ENCODE measurements at places on chromosomes 1 and 21. TPM values are rescaled to one million over a fixed set of nuclear protein-coding genes. Genes with fewer than 3 reads are reported as not detected.
A peak's percentile ranks its signal among the peaks of the same experiment; 100 is the strongest.

The AGT gene
- 0.39 TPM for polyA plus RNA-seq

The PGLYRP3 gene
- polyA plus RNA-seq: not detected

GRCh38 chr1:147820761-147821297 lies 60.4 kb upstream of the GJA5 start:
- H3K4me1 ChIP-seq: no peaks in the 10 kb centered on the region
- H3K4me3 ChIP-seq: no peak overlapping the region
- no peak for DNase-seq
- no peaks in the 10 kb centered on the region for H3K27me3 ChIP-seq
- no peaks in the 10 kb centered on the region for H3K36me3 ChIP-seq
- no peak overlapping the region for H3K27ac ChIP-seq

GRCh38 chr21:21373969-21374368 lies 375.8 kb downstream of the NCAM2 start:
- no peaks in the 10 kb centered on the region for H3K4me1 ChIP-seq
- no peak overlapping the region for H3K27ac ChIP-seq
- no peaks in the 10 kb centered on the region for H3K36me3 ChIP-seq
- H3K4me3 ChIP-seq: no peak overlapping the region
- no peaks in the 10 kb centered on the region for H3K27me3 ChIP-seq
- no peak for DNase-seq

The CFHR5 gene
- polyA plus RNA-seq: not detected

The GRIK1 gene
- not detected for polyA plus RNA-seq

The CCDC181 gene
- polyA plus RNA-seq: 1.2 TPM

The LRRC39 gene
- 1.6 TPM for polyA plus RNA-seq

DNA sequence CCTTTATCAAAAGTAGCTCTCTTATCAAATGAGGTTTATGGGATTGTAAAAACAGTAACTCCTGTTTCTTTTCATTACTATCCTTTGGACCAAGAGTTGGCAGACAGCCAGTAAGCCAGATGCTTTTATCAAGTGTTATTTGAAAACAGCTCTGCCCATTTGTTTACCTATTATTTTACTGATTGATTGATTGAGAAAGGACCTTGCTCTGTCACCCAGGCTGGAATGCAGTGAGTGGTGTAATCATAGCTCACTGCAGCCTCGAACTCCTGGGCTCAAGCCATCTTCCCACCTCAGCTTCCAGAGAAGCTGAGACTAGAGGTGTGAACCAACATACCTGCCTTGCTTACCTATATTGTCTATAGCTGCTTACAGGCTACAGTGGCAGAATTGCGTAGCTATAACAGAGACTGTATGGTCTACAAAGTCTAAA lies 3.6 kb downstream of the PRKAB2 start:
- H3K4me3 ChIP-seq: no peak overlapping the region
- peaks cover 27% of the 10 kb centered on the region for H3K36me3 ChIP-seq
- peak overlapping the region; percentile 29 for H3K27ac ChIP-seq
- H3K4me1 ChIP-seq: peaks cover 28% of the 10 kb centered on the region

DNA sequence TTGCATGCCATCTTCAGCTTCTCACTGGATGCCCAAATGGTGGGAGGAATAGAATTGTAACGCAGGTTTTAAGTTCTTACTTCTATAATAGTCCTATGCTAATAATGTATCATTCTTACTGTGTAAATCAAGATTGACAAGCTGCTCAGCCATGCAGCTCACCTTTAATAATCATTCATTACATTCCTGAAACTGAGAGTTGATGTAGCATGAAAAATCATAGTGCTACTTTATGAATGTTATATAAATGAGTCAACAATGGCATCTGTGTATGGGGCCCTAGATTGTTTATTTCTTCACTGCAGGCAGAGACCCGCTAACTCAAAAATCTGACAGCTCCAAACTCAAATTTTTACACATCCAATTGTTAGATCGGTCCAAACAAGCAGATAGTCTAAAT lies 34.4 kb downstream of the FH start:
- no peaks in the 10 kb centered on the region for H3K36me3 ChIP-seq
- H3K4me1 ChIP-seq: no peaks in the 10 kb centered on the region
- H3K4me3 ChIP-seq: no peak overlapping the region
- DNase-seq: no peak
- H3K27me3 ChIP-seq: no peaks in the 10 kb centered on the region

DNA sequence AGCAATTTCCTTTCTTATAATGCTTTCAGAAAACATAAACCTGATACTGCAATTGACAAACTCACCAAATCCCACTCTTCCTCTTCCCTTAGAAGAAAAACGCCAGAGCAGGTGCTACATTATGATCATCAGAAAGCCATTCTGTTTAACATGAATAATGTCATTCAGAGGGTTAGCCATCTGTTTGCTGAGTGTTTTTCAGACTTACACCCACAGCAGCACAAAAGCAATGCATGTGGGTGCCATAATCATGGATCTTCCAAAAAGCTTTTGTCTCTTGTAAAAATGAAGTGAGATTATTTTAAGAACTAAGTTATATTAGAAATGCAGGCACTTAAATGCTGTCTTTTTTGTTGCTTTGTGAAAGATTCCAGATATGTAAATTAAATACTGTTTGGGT lies 204.6 kb upstream of the TMPRSS15 start:
- no peaks in the 10 kb centered on the region for H3K27me3 ChIP-seq
- no peak overlapping the region for H3K4me3 ChIP-seq
- no peak overlapping the region for H3K27ac ChIP-seq

The PAX7 gene
- polyA plus RNA-seq: not detected

- no peaks in the 10 kb centered on the region for H3K36me3 ChIP-seq
- no peaks in the 10 kb centered on the region for H3K4me1 ChIP-seq
- no peak for DNase-seq
- no peak overlapping the region for H3K27ac ChIP-seq
- H3K27me3 ChIP-seq: no peaks in the 10 kb centered on the region
- no peak overlapping the region for H3K4me3 ChIP-seq
Measured at GRCh38 chr1:177907000-177907399, 62.9 kb downstream of the SEC16B start.

The VANGL2 gene
- polyA plus RNA-seq: 17.5 TPM

DNA sequence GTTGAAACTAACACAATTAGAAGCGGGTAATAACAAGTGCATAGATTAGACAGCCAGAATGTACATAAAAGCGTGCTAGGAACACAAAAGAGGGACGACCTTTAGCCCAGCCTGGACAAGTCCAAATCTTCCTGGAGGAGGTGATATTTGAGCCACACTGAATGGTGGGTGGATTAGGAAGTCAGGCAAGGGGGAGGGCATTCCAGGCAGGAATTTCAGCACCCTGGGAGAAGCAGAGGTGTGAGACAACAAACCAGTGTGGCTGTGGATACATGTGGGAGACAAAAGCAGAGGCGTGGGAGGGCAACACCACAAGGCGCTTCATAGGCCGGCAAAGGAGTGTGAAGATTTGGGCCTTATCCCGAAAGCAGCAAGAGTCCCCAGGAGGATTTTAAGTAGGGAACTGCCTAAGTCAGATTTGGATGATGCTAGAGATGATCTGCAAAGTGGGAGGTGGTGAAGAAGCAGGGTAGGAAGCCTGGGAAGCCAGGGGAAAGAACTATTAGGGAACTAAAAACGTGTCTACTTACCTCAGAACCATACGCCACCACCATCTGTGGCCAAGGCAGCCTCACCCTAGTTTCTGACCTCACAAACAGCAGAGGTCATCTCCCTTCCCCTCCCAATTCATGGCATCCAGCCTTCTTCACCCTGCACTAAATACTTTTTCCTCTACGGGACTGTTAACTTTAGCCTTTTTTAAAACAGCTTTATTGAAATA lies 81.8 kb downstream of the GLUL start:
- no peak overlapping the region for H3K27ac ChIP-seq
- no peaks in the 10 kb centered on the region for H3K36me3 ChIP-seq
- no peaks in the 10 kb centered on the region for H3K27me3 ChIP-seq
- H3K4me1 ChIP-seq: no peaks in the 10 kb centered on the region
- no peak for DNase-seq

The RYR2 gene
- under 0.01 TPM for polyA plus RNA-seq

GRCh38 chr1:175186433-175187160 lies 6.0 kb downstream of the KIAA0040 start:
- H3K27ac ChIP-seq: no peak overlapping the region
- DNase-seq: no peak
- no peaks in the 10 kb centered on the region for H3K27me3 ChIP-seq

GRCh38 chr1:201717286-201717685 lies 111.7 kb upstream of the IPO9 start:
- DNase-seq: no peak
- no peaks in the 10 kb centered on the region for H3K27me3 ChIP-seq
- peaks cover 63% of the 10 kb centered on the region for H3K4me1 ChIP-seq
- peaks cover 45% of the 10 kb centered on the region for H3K36me3 ChIP-seq

DNA sequence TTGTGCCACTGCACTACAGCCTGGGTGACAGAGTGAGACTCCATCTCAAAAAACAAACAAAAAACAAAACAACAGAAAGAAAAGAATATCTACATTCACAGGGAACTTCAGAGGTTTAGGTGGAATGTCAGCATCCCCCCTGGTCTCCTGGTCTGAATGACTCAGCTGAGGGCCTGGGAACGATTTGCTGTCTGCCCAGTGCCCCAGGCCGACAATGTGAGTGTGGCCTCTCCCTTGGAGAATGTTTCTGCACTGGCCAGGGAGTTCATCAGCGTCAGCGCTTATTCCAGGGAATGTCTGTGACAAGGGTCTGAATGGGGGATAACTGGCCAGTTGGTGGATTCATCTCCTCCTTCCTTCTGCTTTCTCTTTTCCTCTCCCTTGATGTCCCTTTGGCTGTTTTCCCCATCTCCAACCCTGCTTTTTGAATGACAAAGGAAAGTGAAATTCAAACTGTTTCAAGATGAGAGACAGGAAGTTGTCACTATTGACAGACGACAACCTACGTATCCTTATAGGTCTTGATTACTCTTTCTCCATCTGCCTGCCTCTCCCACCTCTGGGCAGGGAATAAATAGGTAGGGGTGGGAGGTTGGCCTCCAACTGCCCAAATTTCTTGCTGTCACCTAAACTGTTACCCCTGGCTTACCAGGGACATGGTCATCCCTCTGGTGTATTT lies 213.1 kb downstream of the HHAT start:
- 0 out of 2 replicates have a peak overlapping the region, but pooled peaks have one; percentile 3 for H3K27ac ChIP-seq
- no peak overlapping the region for H3K4me3 ChIP-seq
- H3K36me3 ChIP-seq: no peaks in the 10 kb centered on the region
- no peaks in the 10 kb centered on the region for H3K27me3 ChIP-seq
- DNase-seq: peak; percentile 44
- H3K4me1 ChIP-seq: peaks cover 13% of the 10 kb centered on the region

The ARHGEF2 gene
- 32.4 TPM for polyA plus RNA-seq

GRCh38 chr1:204792354-204792692 lies 78.3 kb upstream of the NFASC start:
- peaks cover 26% of the 10 kb centered on the region for H3K27me3 ChIP-seq
- H3K4me3 ChIP-seq: no peak overlapping the region
- H3K36me3 ChIP-seq: no peaks in the 10 kb centered on the region
- H3K27ac ChIP-seq: no peak overlapping the region

DNA sequence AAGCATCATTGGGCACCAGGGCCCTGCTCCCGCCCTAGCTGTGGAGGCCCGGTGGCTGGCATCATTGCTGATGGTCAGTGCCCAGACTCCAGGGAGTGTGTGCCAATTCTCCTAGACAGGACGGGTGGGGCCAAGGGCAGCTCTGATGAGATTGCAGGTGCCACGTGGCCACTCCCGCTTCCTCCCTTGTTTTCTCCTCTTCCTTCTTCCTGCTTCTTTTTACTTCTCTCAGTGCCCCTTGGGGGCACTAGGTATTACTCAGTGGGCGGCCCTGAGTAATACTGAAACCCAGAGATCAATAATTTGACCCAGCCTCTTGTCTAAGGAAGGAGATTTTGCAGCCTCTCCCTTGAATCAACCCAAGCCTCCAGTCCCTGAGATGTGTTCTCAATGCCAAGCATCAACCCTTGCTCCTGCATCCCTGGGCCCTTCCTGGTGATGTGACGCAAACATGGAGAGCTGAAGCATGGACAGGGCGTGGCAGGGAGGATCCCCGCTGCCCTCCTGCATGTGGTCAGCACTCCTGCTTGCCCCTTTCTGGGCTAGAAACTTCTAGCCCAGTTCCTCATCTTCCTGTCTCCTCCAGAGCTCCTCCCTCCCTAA lies 32.4 kb downstream of the CDK18 start:
- H3K4me3 ChIP-seq: no peak overlapping the region
- no peak for DNase-seq
- H3K27ac ChIP-seq: no peak overlapping the region
- H3K36me3 ChIP-seq: no peaks in the 10 kb centered on the region

The RPL22 gene
- 151 TPM for polyA plus RNA-seq

DNA sequence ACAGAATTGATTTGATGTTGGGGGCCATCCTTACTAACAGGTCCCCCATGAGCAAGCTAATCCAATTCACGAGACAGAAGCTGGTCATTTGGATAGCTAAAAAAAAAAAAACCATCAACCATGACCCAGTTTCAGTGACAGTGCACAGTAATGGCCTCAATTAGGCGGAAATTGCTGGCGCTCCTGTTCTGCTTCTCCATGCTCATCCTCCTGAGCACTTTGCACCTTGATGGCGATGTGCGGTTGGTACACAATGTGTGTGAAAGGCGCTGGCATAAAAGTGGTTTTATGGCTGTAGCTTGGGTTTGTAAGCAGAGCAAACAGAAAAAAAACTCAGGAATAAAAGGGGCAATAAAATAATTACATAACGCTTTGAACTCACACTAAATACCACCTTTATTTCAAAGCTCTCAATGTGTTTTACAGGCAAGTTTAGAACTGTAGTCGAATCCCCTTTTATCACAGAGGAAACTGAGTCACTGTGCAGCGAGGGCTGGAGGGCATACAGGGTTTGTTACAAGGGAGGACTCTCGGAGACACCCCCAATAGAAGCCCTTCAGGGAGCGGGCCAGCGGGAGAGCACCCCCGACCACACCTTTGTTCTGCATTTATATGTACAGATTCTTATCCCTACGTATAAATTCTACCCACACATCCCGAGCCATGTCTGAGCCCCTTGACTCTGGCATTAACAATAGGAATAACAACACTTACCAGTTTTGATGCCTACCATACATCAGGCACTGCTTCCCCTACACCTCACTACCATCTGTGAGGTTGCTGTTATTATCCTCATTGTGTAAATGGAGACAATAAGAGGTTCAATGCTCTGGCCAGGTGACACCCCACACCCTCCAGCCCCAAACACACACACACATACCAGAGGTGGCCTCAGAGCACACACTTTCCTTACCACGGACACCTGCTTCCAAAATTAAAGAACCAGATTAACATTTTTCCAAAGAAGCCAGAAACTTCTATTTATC lies 213.5 kb upstream of the IRF2BP2 start:
- no peaks in the 10 kb centered on the region for H3K27me3 ChIP-seq
- no peak overlapping the region for H3K4me3 ChIP-seq
- no peak for DNase-seq
- no peaks in the 10 kb centered on the region for H3K36me3 ChIP-seq
- peaks cover 4% of the 10 kb centered on the region for H3K4me1 ChIP-seq

- no peaks in the 10 kb centered on the region for H3K36me3 ChIP-seq
- no peaks in the 10 kb centered on the region for H3K27me3 ChIP-seq
- no peaks in the 10 kb centered on the region for H3K4me1 ChIP-seq
- no peak overlapping the region for H3K4me3 ChIP-seq
Measured at GRCh38 chr1:216005916-216006315, 417.3 kb downstream of the USH2A start.

- no peak overlapping the region for H3K27ac ChIP-seq
- H3K27me3 ChIP-seq: no peaks in the 10 kb centered on the region
- H3K4me1 ChIP-seq: no peaks in the 10 kb centered on the region
- DNase-seq: no peak
- H3K36me3 ChIP-seq: no peaks in the 10 kb centered on the region
Measured at GRCh38 chr1:244173240-244173639, 122.2 kb downstream of the ZBTB18 start.

GRCh38 chr1:36560177-36560576 lies 77.5 kb upstream of the CSF3R start:
- H3K4me1 ChIP-seq: no peaks in the 10 kb centered on the region
- no peak overlapping the region for H3K27ac ChIP-seq
- no peak overlapping the region for H3K4me3 ChIP-seq
- H3K27me3 ChIP-seq: no peaks in the 10 kb centered on the region
- no peaks in the 10 kb centered on the region for H3K36me3 ChIP-seq
- no peak for DNase-seq

The METTL25B gene
- polyA plus RNA-seq: 21.2 TPM
